Activated CD8-positive, alpha-beta memory T cell treated with anti-CD3 and anti-CD28 coated beads for 36 hours (primary cell): ENCODE measurements at places on chromosomes 6 and 20. TPM values are rescaled to one million over a fixed set of nuclear protein-coding genes. Genes with fewer than 3 reads are reported as not detected.

The PTCRA gene
- not detected for total RNA-seq

The LGSN gene
- not detected for total RNA-seq

The R3HDML gene
- not detected for total RNA-seq

The PDSS2 gene
- total RNA-seq = 12.6 TPM

The SLC39A7 gene
- total RNA-seq = 62.4 TPM

The ADGRF5 gene
- not detected for total RNA-seq

The TRPC4AP gene
- 48.2 TPM for total RNA-seq

The WFDC5 gene
- total RNA-seq = not detected

The GTSF1L gene
- total RNA-seq = not detected

The IP6K3 gene
- not detected for total RNA-seq

The UBE2J1 gene
- 31.7 TPM for total RNA-seq

The PI3 gene
- total RNA-seq = not detected

The ADGB gene
- total RNA-seq = 0.32 TPM

The FGD2 gene
- 1.3 TPM for total RNA-seq

The MYB gene
- total RNA-seq = 29.1 TPM

The BCKDHB gene
- 19.7 TPM for total RNA-seq

The LRRC1 gene
- total RNA-seq = 2.3 TPM

The ADGRF1 gene
- total RNA-seq = not detected

The OTOR gene
- not detected for total RNA-seq

The GABRR1 gene
- not detected for total RNA-seq

The CFB gene
- not detected for total RNA-seq

The SLC24A3 gene
- total RNA-seq = not detected

The ECT2L gene
- not detected for total RNA-seq

The MICA gene
- 10.8 TPM for total RNA-seq

The B3GALT4 gene
- 2.6 TPM for total RNA-seq

The BMP2 gene
- not detected for total RNA-seq

The DUSP15 gene
- total RNA-seq = not detected

The LRFN2 gene
- total RNA-seq = not detected

The RAE1 gene
- 49.7 TPM for total RNA-seq

The TLDC2 gene
- total RNA-seq = not detected

The SNX5 gene
- total RNA-seq = 212 TPM

The ADGRG6 gene
- total RNA-seq = 0.73 TPM

The AIF1 gene
- total RNA-seq = 53.8 TPM

The MOCS1 gene
- total RNA-seq = 1.4 TPM

The GCNT2 gene
- total RNA-seq = 1.7 TPM

The PNRC1 gene
- 55.2 TPM for total RNA-seq
